NCI-H510A treated with DMSO at 0.1 percent for 48 hours (cell line): ENCODE measurements at places on chromosomes 16 and 17.

- DNase-seq = no peak
Measured at GRCh38 chr17:17077861-17078732, 35.8 kb downstream of the MPRIP start.

GRCh38 chr16:10667239-10667638, 27.5 kb downstream of the TEKT5 start:
- no peak for DNase-seq

DNA sequence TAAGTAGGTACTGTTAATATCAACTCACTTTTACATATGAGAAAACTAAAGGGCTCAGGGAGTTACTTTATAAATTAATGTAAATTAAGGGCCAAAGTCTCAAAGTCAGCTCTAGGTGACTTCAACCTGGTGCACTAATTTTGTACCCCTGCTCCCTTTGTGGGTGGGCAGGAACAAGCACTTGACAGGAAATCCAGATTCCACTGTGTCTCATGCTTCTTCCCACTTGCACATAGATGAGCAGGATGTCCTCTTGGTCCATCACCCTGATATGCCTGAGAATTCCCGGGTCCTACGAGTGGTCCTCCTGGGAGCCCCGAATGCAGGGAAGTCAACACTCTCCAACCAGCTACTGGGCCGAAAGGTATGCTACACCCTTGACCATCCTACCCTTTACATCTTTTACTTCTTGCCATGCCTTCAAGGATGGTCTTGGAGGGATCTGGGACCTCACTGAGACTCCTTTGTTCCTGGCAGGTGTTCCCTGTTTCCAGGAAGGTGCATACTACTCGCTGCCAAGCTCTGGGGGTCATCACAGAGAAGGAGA, 1.3 kb downstream of the ERAL1 start:
- DNase-seq = no peak

- no peak for DNase-seq
Measured at GRCh38 chr17:27597188-27597580, 33.8 kb upstream of the LGALS9 start.

- DNase-seq = no peak
Measured at GRCh38 chr16:68397710-68398201, 50.6 kb downstream of the SMPD3 start.

DNA sequence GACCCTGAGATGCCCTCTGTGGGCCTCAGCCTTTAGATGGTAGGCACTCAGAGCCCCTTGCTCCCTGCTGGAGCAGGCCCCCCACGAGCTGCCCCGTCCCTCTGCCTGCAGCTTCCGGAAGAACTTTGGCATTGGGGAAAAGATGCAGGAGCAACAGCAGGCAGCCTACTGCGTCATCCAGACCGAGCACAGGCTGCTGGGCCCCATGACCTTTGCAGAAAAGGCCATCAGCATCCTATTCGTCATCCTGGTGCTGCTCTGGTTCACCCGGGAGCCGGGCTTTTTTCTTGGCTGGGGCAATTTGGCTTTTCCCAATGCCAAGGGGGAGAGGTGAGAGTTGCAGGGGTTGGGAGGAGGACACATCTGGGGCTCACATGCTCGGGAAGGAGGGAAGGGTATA, 12.7 kb upstream of the FOXN1 start:
- no peak for DNase-seq

DNA sequence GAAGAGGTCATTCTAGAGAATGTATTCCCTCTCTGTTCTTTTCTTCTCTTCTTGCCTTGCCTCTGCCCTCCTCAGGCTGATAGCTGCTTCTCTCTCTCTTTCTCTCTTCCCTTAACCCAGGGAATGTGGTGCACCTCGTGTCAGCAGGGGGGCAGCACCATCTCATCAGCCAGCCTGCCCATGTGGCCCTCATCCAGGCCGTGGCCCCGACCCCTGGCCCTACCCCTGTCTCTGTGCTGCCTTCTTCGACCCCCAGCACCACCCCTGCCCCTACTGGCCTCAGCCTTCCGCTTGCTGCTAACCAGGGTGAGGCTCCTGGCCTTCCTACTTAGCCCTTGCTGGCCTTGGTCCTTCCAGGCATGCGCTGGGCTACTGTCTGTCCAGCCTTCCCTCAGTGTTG, 23.5 kb downstream of the SRCAP start:
- DNase-seq = no peak

GRCh38 chr17:42531455-42532354, 4.3 kb upstream of the NAGLU start:
- DNase-seq = peak; percentile 47

GRCh38 chr17:75109407-75110233, at the start of gene ARMC7:
TSS of gene ARMC7 (plus strand) at chr17:75109969. CDS start at chr17:75110289, 320 bp downstream.
- peak; percentile 86 for DNase-seq

DNA sequence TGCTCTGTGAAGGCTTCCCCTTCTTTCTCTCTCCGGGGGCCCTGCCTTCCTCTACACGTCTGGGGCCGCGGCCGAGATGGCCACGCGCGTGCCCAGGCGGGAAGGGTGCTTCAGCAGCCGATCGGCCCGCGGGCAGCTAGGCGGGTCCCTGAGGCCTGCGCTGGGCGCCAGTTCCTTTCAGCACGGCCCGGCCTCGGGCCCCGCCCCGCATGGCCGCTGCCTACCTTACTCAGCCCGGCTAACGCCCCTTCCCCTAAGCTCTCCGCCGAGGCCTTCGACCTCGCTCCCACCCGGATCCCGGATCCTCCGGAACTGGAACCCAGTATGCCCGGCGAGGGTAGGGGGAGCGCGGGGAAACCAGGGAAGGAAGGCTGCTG, 335 bp downstream of the TMEM11 start:
- no peak for DNase-seq

- DNase-seq = no peak
Measured at GRCh38 chr16:56869513-56870275, 4.7 kb downstream of the SLC12A3 start.

DNA sequence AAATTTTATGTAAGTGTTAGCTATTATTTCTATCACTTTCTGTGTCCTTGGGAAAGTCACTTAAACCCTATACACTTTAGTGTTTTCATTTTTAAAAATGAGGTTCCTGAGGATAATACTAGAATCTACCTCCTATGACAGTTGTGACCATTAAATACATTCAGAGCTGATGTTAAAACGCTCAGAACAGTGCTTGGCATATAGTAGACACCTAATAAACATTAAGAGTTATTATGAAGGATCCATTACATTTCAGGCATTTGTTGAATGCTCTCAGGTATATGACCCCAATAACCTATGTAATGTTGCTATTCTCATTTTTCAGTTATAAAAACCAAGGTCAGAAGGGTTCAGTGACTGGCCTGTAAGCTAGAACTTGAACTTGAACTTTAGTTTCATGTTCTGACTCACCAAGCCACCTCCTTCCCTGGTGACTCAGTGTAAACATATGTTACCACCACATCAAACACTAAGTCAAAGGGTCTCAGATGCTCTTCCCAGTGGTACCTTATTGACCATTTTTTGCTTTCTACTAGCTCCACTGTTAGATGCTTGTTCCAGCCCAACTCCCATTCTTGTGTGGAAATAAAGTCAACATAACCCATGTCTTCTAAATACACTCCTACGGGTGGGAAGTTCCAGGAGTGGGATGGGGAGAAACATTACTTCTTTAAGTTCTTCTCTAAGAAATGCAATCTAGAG, 47.6 kb downstream of the HSD17B2 start:
- no peak for DNase-seq

GRCh38 chr16:53209877-53210276, 155.1 kb downstream of the CHD9 start:
- peak; percentile 32 for DNase-seq

DNA sequence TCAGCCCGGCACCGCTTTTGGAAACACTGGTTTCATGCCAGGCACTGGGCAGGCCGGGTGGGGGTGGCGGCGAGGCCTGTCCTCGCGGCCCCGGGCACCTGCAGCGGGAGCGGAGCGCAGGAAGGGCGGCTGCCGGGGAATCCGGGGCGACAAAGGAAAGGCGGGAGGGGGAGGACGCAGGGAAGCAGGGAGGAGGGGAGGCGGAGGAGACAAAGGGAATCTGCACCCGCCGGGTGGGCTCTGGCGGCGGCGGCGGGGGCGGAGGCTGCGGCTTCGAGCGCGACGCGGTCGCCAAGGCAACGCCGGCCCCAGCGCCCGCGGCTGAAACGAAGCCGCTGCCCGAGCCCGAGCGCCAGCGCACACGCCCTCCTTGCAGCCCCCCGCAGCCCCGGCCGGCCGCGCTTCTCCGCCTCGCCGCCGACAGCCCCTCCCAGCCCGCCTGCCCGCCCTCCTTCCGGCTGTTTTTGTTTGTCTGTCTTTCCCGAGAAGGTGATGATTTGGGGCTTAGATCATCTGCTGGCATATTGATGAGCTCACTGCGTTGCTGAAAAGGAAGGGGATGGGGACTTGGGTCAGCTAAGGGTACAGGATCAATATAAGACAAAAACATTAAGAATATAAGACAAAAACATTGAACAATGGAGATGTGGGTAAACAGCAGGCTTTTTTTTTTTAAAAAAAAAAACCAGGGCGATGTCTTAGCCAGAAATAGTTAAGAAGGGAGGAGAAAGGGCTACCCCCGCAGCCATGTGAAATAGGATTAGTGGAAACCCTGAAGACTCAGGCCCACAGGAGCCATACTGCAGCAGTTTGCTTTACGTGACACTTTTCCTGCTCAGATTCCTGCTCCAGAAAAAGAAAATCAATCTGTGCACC, 32.7 kb downstream of the CDK5R1 start:
- peak; percentile 52 for DNase-seq

DNA sequence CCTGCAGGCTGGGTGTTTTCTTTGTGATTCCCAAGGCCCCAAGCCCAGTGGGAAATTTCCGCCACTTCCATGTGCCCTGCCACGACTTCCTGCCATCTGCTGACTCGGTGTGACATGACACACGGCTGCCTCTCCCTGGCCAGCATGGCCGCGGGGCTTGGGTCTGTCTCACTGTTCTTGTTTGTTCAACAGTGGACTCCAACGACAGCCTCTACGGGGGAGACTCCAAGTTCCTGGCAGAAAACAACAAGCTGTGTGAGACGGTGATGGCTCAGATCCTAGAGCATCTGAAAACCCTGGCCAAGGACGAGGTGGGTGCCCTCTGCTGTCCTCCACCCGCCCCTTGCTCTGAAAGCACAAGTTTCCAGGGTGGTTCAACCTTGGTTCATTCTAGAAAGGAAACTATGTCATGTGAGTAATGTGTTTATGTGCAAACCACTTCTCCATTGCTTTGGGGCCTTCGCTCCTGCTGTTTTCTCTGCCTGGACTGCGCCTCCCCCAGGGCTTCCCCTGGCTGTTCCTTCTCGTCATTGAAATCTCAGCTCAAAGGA, 26.8 kb downstream of the KNOP1 start:
- no peak for DNase-seq

GRCh38 chr16:88769617-88770460, 15.2 kb downstream of the PIEZO1 start:
- no peak for DNase-seq

GRCh38 chr17:45333702-45334092, 16.9 kb upstream of the MAP3K14 start:
- peak; percentile 80 for DNase-seq

DNA sequence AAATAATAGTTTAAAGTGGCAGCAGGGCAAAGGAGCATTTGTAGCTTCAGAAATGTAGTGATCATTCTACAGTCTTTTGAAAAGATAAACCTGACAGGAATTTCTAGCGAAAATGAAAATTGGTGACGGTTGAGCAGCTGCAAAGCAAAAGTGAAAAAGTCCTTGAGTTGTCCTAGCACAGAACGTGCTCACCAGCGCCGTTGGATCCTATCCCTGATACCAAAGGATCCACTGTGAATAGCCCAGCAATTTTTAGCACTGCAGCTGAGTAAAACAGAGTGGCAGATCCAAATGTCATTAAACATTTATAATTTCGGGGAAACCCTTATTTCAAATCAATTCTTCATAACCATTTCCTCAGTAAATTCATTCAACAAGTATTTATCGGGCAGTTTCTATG, 453.8 kb upstream of the HSBP1 start:
- DNase-seq = no peak

DNA sequence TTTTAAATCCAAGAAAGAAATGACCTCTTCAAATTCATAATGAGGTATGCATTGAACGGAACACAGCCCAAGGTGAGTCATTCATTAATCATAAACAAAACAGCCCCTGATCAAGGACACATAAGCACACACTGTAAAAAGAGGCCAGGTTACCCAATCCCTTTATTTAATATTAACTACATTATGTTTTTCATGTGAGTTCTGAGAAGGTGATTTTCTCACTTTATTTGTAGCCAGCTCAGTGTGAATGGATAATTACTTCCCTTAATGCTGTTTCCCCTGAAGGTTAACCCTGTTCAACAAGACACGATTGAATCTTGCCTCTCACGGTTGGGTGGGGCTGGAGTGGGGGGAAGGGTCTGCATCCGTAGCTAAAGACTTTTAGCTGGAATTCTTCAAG, 257.3 kb upstream of the SALL1 start:
- no peak for DNase-seq

DNA sequence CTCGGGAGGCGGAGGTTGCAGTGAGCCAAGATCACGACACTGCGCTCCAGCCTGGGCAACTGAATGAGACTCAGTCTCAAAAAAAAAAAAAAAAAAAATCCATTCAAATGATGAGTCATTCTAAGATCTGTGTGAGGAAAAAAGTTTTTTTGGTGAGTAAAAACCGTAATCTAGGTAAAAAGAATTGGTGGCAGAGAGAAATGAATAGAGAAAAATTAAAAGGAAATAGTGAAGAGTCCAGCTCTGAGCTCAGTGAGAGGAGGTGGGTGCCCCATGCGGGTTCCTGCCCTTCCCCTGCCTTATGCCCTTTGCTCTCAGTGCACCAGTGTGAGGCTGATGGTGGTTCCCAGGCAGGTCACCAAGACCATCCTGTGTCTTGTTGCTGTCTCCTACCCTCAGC, 20.9 kb downstream of the GAN start:
- DNase-seq = no peak

GRCh38 chr17:14058051-14058450, 11.3 kb upstream of the COX10 start:
- no peak for DNase-seq

DNA sequence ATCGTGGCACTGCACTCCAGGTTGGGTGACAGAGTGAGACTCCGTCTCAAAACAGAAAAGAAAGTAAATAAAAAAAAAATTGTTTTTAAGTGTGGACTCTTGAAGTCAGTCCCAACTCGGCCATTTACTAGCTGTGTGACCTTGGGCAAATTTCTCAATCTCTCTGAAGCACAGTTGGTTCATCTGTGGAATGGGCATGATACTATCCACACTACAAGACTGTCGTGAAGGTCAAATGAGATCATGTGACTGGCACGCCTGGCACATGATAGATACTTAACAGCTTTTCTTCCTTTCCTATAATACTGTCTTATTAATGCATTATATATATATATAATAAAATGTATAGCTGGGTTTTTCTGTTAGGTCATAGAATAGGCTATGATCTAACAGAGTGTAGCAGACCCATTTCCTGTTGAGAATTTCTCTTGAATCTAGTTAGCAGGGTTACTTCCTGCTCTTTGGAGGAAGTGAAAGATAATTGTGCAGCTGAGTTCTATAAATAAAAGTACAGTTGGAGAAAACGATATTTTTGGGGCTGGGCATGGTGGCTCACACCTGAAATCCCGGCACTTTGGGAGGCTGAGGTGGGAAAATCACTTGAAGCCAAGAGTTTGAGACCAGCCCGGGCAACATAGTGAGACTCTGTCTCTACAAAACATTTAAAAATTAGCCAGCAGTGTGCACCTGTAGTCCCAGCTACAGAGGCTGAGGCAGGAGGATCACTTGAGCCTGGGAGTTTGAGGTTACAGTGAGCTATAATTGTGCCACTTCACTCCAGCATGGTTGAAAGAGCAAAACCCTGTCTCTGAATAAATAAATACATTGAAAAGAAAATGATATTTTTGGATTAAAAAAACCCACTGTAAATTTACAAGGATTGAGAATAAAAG, 7.3 kb downstream of the MILR1 start:
- no peak for DNase-seq

GRCh38 chr16:82824408-82824807, 197.6 kb downstream of the CDH13 start:
- no peak for DNase-seq

GRCh38 chr16:31201582-31202413, 762 bp downstream of the PYCARD start:
- no peak for DNase-seq
